ENCODE measurements at places on chromosomes 13 and 19.

GRCh38 chr19:1410136-1410786, 2.9 kb downstream of the DAZAP1 start:
- DNase-seq: no peak

- no peak for DNase-seq
These were observed 32.9 kb downstream of the ZNF701 start for GRCh38 chr19:52602941-52603340.

DNA sequence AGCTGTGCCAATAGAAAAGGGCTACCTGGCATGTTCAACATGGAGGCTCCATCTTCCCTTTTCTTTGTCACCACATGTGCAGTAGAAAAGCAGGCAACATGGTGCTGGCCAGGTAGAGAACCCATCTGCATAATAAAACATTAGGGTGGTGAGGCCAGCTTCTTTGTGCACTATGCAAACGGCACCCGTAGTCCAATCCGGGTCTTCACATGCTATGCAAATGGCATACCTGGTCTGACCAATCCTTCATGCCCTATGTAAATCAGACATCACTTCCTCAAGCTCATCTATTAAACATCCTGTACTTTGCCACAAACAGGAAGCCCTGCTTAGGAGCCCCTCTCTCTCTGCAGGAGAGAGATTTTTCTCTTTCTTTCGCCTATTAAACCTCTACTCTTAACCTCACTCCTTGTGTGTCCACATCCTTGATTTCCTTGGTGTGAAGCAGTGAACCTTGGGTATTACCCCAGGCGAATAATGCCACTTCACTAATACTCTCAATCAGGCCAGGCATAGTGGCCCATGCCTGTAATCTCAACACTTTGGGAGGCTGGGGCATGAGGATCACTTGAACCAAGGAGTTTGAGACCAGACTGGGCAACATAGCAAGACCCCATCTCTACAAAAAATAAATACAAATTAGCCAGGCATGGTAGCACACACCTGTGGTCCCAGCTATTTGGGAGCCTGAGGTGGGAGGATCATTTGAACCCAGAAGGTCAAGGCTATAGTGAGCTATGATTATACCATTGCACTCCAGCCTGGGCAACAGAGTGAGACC, 111.3 kb upstream of the MRI1 start:
- peak; percentile 15 for DNase-seq

GRCh38 chr13:22210134-22210930, 539.5 kb downstream of the FGF9 start:
- DNase-seq: no peak

DNA sequence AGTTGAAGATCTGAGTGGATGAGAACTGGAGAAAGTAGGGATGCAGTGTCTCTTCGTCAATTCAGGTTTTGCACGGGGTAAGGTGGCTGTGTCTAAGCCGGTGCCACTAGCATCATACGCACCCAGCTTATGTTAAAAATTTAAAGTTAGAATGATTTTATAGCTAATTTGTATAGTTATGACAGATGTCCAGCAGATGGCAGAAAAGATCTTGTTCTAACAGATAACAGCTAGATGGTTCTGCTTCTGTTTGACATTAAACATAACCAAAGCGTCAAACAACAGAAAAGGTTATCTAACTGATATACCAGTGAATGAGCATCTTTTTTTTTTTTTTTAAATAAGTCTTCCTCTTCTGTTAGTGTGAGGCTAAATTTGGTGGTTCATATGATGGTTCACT, 18.8 kb upstream of the EDDM13 start:
- DNase-seq: peak; percentile 71

GRCh38 chr19:548886-549830, 5.3 kb downstream of the GZMM start:
- no peak for DNase-seq

GRCh38 chr13:53121131-53121773, 92.6 kb downstream of the OLFM4 start:
- DNase-seq: no peak
